HFFc6 (cell line): ENCODE measurements at places on chromosomes 3 and 15. TPM values are rescaled to one million over a fixed set of nuclear protein-coding genes. Genes with fewer than 3 reads are reported as not detected.

- DNase-seq = no peak
These were observed 82.7 kb downstream of the KCNMB2 start for GRCh38 chr3:178618896-178619295.

DNA sequence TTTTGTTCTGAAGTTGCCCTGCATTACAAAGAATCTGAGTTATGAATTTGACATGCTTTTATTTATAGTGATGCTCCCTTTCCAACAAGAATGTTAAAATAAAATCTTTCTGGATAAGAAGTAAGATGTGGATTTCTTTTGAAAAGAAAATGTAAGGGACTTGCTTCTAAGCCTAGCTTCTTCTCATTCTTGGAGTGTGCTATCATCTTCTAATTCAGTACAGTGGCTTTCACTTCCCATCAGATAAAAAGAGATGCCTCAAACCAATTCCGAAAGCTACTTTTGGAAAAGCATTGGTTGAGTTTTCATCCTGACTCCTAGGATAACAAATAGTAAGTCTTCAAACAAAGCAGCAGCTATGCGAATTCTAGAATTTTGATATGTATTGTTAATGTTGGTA, 197.0 kb upstream of the ZPLD1 start:
- DNase-seq = peak; percentile 22

DNA sequence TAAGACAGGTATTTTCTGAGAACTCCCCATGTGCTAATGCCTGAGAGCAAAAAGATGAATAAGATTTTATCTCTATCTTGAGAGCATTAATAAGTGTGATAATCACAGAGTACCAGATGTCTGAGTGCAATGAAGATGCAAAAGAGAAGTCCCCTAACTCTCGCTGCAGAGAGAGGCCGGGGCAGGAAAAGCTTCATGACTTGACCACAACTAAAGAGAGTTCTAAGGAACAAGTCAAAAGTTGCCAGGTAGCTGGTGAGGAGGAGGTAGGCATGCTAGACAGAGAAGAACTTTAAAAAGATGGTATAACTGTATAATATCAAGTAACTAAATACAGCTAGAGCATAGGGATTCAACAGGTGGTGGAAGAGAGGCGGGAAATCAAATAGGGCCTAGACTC, 28.8 kb downstream of the MTMR10 start:
- no peak for DNase-seq

- no peak for DNase-seq
These were observed 18.4 kb downstream of the LARS2 start for GRCh38 chr3:45406772-45407171.

DNA sequence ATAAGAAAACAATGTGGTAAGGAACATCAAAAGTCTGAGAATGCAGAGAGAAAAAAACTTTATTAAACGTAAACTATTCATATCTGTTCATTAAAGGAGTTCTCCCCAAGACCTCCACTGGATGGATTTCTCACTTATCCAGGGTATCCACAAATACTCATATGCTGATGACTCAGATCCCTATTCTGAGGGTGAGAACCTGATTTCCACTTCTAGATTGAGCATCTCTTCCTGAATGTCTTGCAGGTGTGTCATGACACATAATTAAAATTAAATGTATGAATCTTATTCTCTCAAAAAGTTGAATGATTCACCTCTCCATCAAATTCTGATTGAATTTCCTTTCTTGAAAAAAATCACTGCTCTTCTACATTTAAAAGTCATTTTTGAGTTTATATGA, 199.9 kb downstream of the MFSD1 start:
- DNase-seq = no peak

DNA sequence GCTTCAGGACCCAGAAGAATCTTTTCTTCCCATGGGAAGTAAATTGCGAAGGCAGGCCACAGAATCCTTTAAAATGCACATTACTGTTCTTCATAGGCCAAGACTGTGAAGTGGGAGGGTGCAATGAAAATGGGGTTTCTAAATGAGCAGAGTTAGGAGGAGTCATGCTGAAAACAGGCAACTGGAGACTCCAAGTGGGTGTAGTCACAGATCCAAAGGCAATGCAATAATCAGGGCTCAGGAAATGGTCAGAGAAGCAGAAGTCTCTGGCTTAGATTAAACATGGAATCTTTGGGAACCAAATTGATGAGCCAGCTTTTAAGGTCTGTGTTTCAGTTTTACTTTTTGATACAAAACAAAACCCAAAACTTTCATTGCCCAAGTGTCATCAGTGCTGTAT, 37.6 kb downstream of the HHLA2 start:
- DNase-seq = no peak

DNA sequence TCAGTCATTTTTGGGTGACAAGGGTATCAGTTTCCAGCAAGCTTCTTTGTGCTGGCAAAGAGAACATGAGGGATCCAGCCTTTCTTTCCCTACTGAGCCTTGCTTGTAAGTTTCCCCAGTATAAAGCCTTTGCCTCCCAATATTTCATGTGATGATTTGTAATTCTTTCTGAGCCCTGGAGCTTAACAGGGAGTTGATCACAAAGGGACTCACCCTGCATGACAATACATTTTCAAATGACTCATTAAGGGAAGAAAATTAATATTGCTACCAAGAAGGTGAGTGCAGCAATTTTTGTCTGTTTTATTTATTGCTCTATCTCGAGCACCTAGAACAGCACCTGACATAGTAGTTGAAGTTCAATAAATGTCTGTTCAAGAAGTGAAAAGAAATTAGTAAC, 27.7 kb downstream of the OXSM start:
- DNase-seq = no peak

DNA sequence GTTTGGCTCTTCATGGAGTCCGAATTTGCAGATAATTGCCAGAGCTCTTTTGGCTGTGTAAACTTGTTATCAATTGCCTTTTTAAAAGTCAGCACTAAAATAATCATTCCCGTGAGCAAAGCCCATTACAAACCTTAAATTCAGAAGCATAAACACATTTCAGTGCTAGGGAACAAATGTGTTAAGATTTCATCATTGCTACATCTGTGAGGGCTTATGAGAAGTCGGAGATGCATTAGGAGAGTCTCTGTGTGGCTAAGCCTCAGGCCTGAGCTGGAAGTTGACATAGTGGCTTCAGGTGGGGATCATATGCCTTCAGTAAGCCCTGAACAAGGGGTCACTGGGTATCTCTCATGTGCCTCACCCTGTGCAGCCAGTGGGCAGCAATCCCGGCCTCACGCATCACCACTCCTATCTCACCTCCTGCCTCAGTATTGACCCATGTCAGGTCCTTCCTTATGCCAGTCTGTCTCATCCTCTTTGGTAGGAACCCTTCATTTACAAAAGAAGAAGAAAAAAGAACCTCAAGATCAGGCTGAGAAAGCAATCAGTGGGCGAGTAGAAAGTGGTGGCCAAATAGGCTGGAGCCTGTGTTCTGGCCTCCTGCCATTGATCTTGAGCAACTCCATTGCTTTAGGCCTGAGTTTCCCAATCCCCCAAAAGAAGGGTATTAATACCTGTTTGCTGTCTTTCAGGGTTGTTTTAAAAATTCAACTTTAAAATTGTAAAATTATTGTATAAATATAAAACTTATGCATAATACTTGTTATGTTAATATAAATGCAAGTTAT, 233.5 kb downstream of the IL20RB start:
- DNase-seq = no peak

GRCh38 chr3:51802106-51802703, 23.2 kb upstream of the IQCF6 start:
- no peak for DNase-seq

- no peak for DNase-seq
These were observed 643.8 kb downstream of the SQOR start for GRCh38 chr15:46278486-46279090.

DNA sequence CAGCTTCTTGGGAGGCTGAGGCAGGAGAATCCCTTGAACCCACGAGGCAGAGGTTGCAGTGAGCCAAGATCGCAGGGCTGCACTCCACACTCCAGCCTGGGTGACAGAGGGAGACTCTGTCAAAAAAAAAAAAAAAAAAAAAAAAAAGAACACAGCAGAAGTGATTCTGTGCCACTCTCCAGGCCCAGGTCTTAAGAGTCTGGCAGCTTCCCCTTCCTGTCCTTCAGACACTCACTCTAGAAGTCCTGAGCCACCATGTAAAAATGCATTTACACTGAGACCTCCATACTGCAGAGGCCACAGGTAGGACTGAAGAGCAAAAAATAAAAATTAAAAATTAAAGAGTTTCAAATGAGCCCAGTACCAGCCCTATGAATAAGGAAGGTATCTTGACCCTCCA, 11.8 kb upstream of the CDV3 start:
- DNase-seq = no peak

DNA sequence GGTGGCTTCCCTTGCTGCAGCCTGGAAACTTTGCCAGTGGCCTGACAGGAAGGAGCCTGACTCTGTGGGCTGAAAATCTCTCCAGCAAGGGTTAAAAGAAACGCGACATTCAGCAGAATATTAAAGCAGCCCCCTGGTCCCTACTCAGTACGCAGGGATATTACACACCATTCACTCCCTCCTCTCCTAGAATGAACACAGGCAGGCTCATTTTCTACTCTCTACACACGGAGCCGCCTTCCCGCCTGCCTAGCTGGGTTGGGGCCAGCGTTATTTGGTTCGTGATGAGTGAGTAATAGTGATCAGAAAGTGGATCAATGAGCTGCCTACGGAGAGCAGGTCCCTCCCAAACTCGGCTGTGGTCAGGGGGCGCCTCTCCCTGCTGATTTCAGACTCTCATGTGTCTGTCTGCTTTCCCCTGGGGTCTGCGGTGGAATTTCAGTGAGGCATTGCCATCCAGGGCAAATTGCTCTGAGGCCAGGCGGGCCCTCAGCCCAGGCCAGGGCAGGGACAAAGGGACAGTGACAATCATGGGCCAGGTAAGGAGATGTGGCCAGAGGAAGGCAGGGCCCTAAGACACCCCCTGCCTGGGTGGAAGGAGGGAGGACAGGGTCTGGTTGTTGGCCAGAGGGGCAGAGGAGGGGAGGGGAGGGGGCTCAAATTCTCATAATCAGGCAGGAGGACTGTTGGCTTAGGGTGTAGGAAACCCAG, 2.8 kb downstream of the EPHB1 start:
- DNase-seq = no peak

DNA sequence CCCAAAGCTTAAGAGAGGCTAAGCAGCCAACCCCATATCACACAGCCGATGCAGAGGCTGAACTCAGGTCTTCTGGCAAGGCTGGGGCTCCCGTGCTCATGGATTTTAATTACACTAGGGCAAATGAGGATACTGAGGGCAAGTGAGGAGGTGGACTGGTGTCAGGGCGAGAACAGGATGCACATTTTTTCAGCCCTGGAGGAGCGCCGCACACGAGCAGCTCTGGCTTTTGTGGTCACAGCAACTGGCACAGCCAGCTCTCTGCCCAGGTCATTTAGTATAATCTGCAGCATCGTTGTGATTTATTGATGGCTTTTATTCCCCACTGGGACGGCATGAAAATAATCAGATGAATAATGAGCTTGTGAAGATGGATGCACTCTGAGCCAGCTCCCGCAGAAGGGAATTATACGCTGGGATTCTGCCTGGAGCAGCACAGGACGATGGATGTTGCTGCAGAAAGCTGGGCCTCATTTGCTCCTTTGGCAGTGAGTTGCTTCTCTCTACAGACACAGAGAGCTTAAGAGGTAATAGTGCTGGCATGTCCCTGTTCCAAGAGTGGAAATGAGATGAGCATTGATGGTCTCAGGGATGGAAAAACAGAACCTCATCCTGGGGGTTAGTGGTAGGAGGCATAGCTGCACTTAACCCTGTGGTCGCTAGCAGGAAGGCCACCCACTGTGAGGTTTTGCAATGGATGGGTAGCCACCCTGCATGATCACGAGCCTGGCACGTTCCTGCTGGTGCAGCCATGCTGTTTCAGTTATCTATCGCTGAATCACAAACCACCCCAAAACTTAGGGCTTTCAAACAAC, 135.4 kb downstream of the UACA start:
- no peak for DNase-seq

DNA sequence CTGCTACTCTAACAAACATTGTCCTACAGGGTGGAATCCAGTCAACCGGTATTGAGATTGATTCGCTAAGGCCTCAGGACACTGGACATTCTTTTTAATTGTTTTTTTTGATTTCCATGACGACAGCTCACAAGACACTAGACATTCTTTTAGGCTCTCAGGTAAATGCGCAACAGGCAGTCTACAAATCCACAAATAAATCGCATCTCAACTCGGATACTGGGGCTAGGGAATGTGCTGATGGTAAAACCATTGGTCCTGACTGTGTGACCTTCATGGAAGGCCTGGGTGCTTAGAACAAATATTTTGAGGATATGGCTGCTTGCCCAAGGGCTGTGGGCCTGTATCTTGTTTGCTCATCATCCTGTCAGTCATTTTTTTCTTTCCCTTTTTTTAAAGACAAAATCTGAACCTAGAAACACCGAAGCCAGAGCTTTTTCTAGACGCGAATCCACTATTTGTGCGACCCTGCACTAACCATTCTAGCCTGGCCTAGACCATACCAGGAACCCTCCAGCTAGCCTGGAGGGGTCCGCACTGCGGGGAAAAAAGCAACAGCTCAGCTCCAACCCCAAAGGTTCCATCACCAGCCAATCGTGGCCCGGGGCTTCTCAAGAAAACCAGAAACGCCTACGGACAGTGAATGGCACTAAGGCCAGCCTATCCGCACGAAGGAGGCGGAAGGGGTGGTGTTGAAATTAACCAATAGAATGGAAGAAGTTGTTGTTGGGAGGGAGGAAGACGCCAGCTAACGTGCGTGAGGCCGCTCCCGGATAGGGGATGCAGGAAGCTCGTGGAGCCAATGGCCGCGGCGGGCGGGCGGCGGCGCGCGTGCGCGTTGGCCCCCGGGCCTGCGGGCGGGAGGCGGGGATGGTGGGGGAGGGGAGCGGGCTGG, 18.1 kb upstream of the CHD2 start:
- peak; percentile 99 for DNase-seq

DNA sequence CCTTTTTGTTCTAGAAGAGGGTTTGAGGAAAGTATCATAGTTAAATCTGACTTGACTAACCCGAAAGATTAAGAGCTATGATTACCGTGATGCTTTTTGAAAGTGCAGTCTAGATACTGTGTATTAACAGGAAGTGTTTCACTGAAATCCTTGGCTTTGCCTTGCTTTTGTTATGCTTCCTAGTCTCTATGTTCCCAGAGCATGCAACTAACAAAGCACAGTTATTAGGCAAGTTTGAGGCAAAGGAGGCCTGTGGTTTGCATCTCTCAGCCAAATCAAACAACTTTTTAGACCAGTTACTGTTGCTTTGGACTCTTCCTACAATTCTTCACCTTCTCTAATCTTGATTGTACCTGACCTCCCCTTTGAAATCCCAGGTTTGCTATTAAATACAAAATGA, 3.9 kb downstream of the LXN start:
- no peak for DNase-seq

The GOLGA6L4 gene
- 1.2 TPM in 3 replicates for total RNA-seq

The ERC2 gene
- not detected in 3 replicates for total RNA-seq

The GOLGA6B gene
- not detected in 3 replicates for total RNA-seq

The ANKRD34C gene
- not detected in 2 replicates for total RNA-seq
